NCI-H2029 (cell line): ENCODE measurements at places on chromosomes 6 and 20.

GRCh38 chr6:16374461-16375200 is 136.2 kb downstream of the GMPR start:
- DNase-seq = no peak

- no peak for DNase-seq
Measured at GRCh38 chr20:7703996-7704395, 236.3 kb downstream of the HAO1 start.

- DNase-seq = no peak
Measured at GRCh38 chr20:48090314-48090713, 305.0 kb upstream of the SULF2 start.

DNA sequence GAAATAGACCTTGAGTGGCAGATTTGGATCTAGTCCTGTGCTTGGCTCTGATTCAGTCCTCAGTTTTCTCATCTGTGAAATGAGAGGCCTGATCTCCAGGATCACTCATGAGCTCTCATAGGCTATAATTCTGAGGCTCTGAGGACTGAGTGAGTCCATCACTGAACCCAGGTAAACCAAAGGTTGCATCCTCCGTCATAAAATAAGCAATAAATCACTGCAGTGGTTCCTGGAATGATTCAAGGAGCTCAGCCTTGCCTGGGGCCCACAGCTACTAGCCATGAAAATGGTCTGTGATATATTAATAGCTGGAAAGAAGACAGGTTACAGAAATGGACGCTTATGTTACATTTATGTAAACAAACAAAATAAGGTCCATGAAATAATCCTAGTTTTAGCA is 124.8 kb downstream of the MAP3K7 start:
- DNase-seq = no peak

GRCh38 chr20:59336540-59336939 is 36.1 kb downstream of the EDN3 start:
- no peak for DNase-seq

GRCh38 chr6:4057036-4057435 is 21.9 kb downstream of the FAM217A start:
- no peak for DNase-seq
